Astrocyte of the cerebellum (primary cell): ENCODE measurements at places on chromosomes 1 and 21.

GRCh38 chr21:37984416-37984815 is 68.2 kb upstream of the KCNJ6 start:
- no peak for DNase-seq

DNA sequence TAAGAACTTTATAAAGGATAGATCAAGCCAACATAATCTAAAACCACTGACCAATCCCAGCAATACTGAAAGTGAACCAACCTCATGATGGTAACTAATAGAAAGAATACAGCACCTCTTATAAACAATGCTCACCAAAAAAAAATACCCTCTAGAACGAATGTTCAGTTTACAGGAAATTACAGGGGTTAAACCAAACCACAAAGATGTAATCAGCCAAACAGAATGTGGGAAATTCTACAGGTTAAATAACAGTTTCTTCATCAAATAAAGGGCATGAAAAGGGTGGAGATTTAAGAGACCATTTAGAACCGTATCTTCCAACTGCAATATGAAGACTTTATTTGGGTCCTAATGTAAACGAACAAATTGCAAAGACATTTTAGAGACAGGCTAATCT is 30.4 kb downstream of the ARID4B start:
- peak; percentile 74 for DNase-seq

DNA sequence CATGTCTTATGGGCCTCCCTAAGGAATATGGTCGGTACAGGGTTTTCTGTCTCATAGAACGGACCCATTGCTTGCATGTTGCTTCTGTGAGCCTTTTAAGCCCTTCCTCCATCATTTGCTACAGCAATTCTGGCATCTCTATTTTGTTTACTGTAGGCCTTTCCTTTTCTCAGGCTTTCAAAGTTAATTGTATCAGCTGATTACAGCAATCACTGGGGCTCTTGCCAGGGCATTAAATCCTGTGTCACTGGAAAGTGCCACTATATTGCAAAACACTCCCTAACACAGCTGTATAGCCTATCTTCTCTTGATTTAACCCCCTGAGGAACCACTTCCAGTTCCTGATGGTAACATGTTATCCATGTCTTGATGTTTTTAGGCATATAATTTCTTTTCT is 156.5 kb downstream of the PDE4B start:
- DNase-seq, result no peak

GRCh38 chr1:35369922-35370671 is 101.6 kb downstream of the ZMYM4 start:
- peak; percentile 86 for DNase-seq

DNA sequence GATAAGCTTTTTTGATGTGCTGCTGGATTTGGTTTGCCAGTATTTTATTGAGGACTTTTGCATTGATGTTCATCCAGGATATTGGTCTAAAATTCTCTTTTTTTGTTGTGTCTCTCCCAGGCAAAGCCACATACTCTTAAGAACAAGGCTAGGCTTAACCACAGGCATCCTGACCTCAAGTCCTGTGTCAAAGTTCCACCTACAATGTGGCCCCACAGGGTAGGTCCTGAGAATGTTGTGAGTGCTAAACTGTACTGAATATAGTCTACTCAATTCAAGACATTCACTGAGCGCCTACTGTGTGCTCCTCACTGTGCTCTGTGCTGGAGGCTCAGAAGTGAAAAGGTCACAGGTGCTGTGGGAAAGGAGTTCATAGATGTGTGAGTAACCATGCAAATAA is 20.6 kb downstream of the DDAH1 start:
- DNase-seq, result no peak

- DNase-seq, result no peak
Observed at GRCh38 chr1:239067480-239067879, 318.9 kb upstream of the CHRM3 start.

DNA sequence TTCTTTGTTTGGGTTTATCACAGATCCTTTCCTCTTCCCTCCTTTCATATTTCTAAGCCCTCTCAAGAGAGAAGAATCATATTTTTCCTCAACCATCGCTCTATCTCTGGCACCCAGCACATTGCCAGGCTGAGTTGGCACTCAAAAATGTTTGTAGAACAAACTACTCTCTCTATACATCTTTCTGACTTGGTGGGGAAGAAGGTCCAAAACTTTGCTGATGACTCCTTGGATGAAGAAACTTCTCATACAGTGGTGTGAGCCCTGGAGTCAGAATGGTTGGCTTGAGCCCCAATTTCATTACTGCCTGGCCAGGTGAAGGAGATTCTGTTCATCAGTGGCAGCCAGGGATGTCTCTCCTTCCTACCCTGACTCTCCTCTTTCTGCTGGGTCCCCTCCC is 11.9 kb downstream of the ALX3 start:
- DNase-seq, result no peak

- no peak for DNase-seq
Observed at GRCh38 chr1:205259324-205259832, 31.6 kb downstream of the TMCC2 start.

DNA sequence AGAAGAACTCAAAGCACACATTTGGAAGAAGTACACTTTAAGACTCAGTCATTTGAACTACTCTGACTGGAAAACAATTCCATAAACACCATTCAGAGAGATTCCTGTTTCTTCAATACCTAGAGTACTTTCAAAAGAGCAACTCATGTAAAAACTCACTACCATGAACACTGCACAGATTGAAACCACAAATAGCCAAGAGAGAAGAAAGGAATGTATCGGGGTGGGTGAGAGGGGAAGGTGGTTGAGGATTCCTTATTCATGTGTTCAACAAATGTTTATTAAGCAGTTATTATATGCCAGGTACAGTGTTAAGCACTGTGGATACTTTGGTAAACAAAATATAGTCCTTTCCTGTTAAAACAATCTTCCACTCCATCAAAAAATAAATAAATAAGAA is 64.7 kb downstream of the NRIP1 start:
- peak; percentile 68 for DNase-seq

GRCh38 chr1:210239349-210240111 is 6.9 kb downstream of the SERTAD4 start:
- DNase-seq, result peak; percentile 82

DNA sequence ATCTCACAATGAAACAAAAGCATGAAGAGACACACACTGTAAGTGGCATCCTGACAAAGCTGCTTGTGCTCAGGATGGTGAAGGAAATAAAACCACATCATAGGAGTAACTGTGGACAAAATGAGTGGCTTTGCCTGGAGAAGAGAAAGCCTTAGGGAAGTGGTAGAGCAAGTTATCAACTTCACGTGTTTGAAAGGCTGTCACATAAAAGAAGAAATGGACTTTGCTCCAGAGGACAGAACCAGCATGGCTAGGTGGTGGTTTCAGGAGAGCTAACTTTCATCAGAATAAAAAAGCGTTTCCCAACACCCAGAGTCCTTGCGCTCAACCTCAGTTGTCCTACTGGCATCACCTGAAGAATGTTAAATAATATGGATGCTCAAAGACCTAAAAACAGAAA is 139.9 kb downstream of the SETD4 start:
- no peak for DNase-seq

- DNase-seq, result no peak
Observed at GRCh38 chr1:156104861-156105832, 9.4 kb upstream of the LMNA start.

DNA sequence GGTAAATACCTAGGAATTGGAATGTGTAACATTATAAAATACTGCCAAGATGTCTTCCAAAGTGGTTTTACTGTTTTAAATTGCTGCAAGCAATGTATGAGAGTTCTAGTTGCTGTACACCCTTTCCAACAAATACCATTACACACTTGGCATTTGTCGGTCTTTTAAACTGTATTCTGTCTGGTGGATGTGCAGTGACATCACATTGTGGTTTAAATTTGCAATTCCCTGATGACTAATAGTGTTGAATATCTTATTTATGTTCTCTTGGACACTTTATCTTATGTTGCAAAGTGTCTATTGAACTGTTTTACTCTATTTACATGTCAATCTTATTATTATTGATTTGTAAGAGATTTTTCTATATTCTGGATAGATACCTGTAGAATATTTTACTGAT is 561.2 kb upstream of the B3GALT2 start:
- peak; percentile 27 for DNase-seq

GRCh38 chr21:43691801-43692200 is 27.1 kb upstream of the PDXK start:
- no peak for DNase-seq

DNA sequence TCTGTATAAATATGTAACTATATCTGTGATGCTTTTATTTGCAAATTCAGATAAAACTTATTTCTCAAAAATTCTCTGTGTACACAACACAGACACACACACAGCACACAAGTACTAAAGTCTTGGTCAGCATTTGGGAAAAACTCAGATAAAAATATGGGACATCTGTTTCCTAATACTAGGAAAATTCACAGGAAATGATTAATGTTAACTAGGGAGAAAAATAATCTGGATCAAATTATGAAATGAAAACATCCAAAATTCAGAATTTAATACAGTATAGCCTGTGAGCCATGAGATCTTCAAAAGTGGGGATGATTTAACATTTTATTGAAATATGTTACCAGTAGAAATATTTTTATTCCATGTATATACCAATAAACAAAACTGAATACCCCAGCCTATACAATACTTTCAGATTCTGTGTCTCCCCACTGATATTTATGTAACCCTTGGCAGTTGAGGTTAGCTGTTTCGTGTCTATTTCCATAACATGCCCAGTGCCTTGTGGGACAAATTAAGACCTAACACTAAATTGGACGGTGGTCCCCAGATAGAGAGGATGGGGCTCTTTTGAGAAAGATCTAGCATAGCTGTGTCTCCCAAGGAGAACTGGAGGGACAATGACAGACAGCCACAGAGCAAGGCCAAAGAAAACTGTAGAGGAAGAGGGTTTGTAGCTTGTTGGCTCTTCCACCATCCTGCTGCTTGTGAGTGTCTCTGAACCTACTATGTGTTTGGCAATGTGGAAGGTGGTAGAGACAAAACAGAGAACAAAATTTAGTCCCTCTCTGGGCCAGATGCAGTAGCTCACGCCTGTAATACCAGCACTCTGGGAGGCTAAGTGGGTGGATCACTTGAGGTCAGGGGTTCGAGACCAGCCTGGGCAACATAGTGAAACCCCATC is 47.2 kb downstream of the GNG12 start:
- no peak for DNase-seq

- no peak for DNase-seq
Observed at GRCh38 chr1:181140398-181140797, 51.9 kb downstream of the IER5 start.

DNA sequence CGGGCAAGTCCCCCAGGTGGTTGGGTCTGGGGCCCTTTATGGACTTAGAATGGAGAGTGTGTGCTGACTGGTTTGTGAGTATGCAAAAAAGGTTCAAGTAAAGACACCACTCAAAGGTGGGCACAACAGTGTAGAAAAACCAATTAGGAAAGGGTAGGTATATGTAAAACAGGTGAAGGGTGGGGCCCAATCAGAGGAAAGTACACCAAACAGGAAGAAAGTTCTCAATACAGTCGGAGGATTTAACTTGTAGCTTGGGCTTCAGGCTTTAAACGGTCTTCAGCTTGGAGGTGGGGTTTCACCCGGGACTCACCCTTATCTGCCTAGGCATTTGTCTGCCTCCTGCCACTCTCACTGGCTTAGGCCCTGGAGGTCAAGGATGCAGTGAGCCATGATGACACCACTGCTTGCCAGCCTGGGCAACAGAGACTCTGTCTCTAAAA is 6.8 kb upstream of the PUM1 start:
- no peak for DNase-seq

DNA sequence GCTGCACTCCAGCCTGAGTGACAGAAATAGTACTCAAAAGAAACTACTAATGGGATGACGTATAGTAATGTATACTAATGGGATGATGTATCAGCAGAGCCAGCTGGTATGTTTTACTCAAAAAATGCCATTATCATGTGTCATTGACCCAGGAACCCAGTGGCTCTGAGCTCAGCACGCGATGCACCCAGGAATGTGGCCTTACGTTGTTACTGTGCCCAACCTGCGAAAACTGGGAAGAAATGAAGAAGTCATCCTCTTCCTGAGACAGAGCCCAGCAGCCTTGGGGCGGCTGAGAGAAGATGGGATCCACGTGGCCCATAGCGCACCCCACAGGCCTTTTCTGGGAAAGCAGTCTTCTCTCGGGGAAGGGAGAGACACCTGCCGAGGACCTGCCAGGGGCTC is 8.8 kb downstream of the UBE2J2 start:
- DNase-seq, result peak; percentile 87

DNA sequence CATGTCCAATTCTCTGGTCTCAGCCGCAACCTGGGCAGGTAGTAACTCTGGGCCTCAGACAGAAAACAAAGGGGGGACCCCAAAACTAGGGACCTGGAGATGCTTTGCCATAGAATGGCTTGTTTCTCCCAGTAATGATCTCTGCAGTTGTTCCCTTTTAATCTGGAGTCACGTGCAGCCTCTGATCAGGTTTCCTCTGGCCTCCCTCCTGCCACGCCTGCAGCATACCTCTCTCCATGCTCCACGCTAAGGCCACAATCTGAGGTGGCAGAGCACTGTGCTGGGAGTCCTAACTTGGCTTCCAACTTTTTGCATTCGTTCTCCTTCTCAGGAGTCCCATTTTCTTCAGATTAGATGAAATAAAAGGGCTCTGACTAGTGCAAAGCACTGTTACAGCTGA is 1.9 kb downstream of the PABPC4 start:
- DNase-seq, result no peak

DNA sequence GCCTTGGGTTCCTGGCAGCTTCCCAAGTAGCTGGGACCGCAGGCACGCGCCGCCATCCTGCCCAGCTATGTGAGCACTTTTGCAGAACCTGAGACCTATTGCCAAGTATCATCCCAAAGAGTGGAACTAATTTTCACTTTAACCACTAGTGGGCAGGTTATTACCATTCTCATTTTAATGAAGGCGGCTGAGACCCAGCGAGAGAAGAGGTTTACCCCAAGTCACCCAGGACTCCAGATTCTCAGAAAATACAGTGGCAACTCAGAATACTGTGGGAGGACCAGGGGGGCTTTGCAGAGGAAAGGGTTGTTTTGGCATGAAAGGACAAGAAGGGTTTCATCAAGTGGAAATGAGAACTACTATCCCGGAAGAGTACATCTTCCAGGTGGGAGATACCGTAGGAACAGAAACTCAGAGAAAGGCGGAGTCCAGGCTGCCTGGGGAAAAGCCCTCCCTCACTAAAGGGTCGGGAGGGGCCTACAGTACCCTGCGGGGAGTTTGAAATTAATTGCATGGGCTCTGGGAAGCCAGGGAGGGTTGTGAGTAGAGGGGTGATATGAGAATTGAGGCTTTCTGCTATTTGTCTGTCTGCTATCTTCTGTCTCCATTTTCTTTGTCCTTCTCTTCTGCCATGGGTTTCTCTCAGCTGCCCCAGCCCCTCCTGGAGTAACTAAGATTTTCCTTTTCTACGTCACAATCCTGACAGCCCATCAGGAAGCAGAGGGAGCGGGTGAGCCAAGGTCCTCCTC is 7.2 kb upstream of the SEMA4A start:
- peak; percentile 95 for DNase-seq

- DNase-seq, result no peak
Observed at GRCh38 chr1:20223106-20223505, 36.8 kb upstream of the PLA2G2C start.

DNA sequence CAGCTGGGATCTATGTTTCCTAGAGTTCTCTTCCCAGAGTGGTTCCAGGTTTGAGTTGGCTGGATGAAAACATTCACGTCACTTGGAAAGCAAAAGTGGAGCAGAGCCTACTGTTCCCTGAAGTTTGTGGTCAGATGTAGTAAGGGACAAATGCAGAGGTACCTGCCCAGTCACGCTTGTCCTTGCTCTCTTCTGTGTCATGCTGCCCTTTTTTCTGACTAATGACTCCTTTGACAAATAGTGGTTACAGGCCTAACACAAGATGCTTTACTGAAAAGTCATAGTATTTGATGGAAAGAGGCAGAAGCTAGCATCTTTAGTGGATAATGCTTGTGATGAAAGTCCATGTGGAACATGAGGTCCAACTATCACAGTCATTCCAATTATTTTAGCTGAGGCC is 881.4 kb upstream of the B3GALT2 start:
- no peak for DNase-seq
